ENCODE measurements at places on chromosomes 5 and 9.

- DNase-seq = no peak
These were observed 438.2 kb downstream of the ARHGEF28 start for GRCh38 chr5:74064225-74064624.

DNA sequence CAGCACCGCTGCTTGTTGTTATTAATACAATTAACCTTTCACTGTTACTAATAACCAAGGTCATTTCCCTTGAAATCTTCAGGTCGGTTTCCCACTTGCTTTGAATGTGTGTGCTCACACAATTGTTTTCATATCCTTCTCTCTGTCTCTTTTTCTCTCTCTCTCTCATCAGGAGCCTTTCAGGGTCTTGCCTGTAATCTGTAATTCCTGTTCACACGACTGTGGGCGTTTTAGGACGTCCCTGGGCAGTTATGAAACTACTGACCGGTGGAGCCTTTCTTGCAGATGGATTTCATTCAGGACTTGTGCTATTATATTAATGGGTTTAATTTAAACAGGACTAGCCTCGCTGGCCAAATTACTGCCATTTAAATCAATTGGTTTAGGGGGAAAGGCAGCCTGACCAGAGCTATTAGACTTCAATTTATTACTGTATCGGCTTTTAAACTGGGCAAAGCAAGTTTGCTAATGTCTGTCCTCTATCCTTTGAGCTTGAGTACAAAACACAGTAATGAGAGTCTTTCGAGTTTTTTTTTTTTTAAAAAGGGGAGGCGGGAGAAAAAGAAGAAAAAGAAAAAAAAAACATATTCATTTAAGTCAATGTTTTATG is 316.0 kb upstream of the TLE4 start:
- no peak for DNase-seq

DNA sequence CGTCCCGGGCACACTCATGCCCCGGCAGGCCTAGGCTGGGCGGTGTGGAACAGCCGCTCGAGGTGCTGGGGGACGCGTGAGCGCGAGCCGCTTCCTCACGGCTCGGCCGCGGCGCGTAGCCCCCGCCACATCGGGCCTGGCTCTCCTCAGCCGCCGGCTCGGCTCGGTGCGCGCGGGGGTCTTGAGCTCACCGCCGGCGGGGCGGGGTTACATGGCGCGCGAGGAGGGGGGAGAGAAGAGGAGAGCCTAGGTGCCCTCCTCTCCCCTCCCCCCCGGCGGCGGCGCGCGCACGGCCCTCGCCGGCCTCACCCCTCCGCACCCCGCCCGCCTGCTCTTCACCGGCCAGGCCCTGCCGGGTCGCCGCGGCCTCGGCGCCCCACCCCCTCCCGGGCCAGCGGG is 7.7 kb downstream of the RANBP6 start:
- peak; percentile 35 for DNase-seq

DNA sequence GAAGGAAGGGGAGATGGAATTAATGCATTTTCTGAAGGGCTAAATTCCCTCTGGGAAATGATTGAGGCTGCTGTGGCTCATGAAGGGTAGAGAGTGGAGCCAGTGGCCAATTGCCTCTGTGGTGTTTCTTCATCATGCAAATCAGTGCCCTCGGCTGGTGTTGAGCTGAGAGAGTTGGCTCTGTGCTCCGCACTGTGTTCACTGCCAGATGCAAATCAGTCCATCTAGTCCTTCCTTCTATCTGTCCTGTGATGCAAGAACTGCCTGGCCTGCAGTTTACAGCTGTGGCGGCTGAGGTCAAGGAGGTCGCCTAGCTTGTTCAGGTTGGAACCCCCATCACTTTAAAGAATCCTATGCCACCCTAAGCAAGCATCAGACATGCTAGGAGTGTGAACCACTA is 6.0 kb downstream of the TMEM171 start:
- DNase-seq = no peak

DNA sequence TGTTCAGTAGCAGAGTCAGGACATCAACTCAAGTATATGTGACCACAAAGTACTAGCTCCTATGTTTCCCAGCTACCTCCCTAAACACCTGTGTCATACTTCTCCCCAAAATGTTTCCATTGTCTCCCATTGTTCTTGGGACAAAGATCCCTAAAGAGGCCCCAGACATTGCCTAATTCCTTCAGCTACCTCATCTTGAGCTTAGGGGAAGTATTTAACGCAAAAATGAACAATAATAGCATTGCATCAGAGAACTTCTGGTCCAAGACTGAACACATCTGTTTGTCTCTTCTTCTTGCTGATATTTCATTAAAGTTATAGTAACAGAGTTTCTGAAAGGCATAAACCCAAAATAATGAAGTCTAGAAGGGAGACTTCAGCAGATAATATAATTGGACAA is 430.8 kb downstream of the MTRR start:
- DNase-seq = no peak

DNA sequence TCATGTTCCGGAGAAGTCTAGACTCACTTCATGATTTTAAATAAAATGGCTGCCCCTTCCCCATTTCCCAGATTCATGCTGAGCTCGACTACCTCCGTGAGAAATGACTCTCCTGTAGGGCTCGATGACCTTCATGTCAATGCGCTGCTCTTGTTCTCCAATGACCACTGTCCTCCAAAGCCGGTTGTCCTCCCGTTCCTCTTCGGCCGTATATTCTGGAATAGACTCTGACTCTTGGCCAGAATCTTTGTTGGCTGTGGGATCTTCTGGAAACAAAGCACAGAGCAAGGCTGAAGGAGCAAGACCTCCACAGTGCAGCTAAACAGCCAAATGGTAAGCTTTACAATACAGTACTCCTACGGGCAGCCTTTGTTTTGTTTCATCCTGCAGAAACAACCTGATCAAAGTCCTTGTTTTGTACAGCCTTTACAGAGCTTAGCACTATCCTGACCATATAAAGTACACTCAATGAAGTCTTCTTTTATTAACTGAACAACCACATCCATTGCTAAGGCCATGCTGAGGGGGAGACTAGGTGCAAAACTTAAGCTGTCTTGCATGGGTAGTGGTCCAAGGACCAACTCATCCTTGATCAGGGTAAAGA is 119.5 kb upstream of the PCA3 start:
- no peak for DNase-seq

GRCh38 chr9:132575005-132575609 is 7.3 kb upstream of the BARHL1 start:
- peak; percentile 68 for DNase-seq

DNA sequence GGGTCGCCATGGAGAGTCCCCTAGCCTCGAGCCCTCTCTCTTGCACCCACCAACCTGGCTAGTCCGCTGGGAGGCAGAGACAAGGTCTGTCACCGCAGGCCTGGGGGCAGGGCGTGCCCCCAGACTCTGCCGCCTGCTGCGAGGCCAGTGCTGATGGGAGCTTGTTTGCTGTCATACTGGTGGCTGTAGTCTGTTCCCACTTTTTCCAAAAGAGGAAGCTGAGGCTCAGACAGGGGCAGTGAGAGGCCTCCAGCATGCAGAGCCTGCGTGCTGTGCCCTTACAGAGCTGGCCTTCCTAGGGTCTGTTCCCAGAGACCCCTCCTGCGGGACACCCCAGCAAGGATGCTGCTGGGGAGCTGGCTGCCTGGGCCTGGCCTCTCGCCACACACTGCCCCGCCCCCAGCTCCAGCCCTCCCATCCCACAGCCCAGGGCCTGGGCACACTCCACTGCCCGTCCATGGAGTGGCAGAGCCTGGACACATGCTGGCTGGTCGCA is 21.0 kb upstream of the SUSD3 start:
- no peak for DNase-seq

DNA sequence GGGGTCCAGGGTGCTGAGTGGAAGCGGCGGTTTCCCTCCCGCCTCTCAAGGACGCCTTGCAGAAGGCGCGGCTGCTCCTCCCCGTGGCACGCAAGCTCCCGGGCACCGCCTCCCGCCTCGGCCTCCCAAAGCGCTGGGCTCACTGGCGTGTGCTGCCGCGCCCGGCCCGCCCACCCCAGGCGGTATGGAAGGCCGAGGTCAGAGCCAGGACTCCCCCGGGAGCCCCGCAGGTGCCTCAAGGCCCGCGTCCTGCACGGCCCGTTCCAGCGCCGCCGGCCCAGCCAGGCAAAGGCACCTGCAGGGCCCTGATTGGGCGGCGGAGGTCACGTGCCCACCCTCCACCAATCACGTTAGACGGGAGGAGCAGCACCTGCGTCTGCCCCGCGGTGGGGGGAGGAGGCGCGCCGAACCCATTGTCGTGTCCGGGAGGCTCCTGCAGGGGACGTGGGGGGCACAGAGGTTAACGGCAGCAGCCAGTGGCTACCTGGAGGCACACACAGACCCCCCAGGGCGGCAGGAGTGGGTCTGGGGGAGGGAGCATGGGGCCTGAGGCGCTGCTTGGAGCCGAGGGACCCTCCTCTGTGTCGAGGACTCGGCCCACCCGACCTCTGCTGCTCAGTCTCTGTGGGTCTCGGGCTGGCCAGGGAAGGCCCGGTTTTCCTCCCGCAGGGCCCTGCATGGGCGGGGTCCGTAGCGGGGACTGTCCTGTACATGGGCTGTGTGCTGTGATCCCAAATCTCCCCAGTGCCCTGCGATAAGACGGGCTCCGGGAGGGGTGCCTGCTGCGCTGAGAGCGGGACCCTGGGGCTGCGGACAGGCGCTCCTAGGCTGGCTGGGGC is 2.0 kb upstream of the LCN12 start:
- peak; percentile 84 for DNase-seq

- DNase-seq = no peak
These were observed at the start of gene TRAF1 for GRCh38 chr9:120926397-120926928. TRAF1 (minus strand) TSS chr9:120926796; CDS start chr9:120926075, 721 bp downstream.

DNA sequence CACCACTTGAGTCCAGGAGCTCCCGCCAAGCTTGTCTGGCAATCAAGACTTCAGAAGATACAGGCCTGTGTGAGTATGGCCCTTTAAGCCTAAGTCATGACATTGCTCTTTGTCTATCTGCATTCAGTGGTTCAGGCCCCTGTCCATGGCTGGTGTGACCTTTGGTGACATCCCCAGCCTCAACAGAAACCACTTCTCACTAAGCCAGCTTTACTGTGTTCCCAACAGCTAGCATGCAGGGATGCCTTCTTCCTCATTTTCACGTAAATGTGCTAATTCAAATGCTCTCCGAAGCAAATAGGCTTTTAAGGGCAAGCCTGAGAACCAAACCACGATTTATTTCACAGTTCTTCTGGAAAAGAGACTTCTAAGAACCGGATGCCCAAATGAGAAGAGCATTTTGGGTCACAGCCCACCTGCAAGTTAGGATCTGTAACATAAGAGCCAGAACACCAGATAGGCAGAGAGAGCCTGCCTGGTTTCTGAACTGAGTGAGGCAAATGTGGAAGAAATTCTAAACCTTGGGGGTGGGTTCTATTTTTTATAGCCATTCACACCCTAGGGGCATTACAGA is 14.9 kb downstream of the CD180 start:
- no peak for DNase-seq

- DNase-seq = no peak
These were observed 4.1 kb downstream of the HBEGF start for GRCh38 chr5:140342287-140342686.

- DNase-seq = no peak
These were observed 154.1 kb downstream of the SNX18 start for GRCh38 chr5:54671681-54672080.

DNA sequence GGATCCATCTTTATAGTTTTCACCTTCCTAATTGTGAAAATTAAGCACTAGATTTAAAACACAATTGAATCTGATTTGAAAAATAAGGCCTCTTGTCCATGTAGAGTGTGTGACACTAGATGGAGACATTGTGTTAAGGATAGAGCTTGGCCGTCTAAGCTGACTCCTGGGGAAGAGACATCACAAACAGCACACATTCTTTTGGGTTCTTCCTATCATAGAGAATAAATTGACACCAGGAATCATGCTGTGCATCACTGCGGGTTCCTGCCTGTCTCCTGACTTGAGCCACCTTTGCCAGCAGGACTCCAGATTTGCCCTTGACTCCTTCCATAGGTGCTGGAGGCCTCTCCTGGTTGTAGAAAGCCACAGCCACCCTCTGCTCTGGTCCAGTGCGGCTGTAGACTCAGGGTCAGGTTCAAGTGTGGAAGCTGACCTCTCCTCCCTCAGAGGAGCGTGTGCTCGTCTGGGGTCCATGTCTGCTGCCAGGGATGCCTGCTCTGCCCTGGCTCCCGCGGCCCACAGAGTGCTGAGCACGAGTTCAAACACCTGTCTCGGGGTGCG is 11.2 kb downstream of the ROPN1L start:
- DNase-seq = peak; percentile 89

GRCh38 chr9:31608881-31609280 is 775.6 kb upstream of the ACO1 start:
- no peak for DNase-seq
